ENCODE measurements at places on chromosomes 5 and 9.

- peak; percentile 77 for DNase-seq
Observed at GRCh38 chr9:128150594-128151308, 1.5 kb downstream of the LCN2 start.

- DNase-seq: peak; percentile 92
Observed at GRCh38 chr5:57776035-57776434, 293.4 kb upstream of the ACTBL2 start.

GRCh38 chr9:123659358-123659757, 270.6 kb downstream of the DENND1A start:
- no peak for DNase-seq

DNA sequence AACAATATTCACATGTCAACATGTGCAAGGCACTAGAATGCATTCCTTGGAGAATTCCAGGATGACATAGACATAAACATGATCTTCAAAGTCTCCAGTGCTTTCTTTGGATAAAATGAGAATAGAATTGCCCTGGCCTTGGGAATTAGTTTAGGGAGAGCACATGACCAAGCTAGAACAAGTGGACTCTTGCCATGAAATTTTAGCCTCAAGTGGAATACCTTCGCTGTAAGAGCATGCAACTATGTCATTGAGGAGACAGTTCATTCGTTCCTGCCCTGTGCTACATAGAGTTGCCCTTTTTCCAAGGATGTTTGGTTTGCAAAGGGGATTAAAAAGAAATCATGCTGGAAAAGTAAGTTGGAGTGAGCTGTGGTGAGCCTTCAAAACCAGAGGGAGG, 42.7 kb downstream of the ZFAND5 start:
- DNase-seq: no peak

DNA sequence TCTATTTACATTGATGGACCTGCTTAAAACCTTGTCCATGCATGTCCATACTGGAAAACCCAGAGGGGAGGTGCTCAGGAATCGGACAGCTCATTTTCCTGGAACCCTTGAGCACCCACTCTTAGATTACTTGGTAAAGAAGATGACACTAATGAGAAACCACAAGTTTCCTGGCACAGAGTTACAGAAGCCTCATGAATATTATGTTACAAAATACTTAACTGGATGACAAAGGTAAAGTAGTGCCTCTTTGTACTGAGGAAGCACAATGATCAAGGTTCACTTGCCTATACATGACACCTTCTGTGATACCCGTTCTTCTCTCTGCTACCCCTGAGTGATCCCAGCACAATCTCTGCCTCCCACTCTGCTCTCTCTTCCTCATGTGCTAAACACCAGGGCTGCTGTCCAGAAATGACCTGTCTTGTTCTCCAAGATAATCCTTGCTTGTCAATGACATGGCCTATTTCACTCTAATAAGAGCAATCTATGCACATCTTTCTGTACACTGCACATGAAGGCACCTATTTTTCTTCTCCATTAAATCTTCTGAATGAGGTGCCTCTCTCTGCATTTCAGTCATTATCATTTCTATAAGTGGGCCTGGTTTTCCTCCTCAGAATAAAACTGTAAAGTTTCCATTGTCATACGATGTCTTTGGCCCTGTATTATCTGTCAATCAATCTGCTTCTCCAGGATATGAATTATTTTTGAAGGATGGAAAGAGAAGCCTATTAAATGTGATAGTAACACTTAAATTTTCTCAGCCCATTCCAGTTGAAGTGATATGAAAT, 684.0 kb upstream of the ACO1 start:
- no peak for DNase-seq

GRCh38 chr9:127163409-127163808, 41.0 kb upstream of the ANGPTL2 start:
- DNase-seq: no peak

- no peak for DNase-seq
Observed at GRCh38 chr5:179802207-179802883, 4.3 kb downstream of the MGAT4B start.

DNA sequence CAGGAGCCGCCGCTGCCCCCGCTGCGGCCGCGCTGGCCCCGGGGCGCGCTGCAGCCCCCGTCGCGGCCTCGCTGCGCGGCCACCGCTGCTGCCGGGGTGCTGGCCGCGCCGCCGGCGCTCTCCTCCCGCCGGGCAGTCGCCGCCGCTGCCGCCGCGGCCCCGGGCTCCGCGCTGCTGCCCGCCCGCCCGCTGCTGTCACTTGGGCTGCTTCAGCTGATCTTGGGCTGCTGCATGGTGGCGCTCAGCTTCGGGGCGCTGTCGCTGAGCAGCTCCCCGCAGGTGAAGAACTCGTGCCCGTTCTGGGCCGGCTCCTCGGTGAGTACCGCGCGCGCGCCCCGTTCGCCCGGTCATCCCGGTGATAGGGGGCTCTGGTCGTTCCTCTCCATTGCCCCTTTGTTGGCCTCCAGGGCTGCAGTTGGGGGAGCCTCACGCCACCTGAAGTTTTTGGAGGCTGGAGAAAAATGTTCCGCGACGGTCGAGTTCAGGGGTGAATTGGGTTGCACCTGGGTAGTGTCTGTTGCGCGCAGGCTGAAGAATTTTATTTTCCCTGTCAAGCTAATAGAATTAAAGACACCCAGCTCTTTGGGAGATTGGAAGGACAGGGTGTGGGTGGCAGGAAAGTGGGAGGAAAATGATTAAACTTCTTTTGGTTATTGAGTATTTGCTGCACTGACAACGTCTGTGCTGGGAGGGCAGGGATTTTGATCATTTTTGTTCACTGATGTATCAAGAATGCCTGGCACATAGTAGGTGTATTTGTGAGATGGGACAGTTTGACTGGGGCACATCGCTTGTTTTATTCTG, 596 bp downstream of the ENTREP1 start:
- DNase-seq: no peak

- no peak for DNase-seq
Observed at GRCh38 chr5:172791286-172791685, 20.3 kb upstream of the DUSP1 start.

- no peak for DNase-seq
Observed at GRCh38 chr9:37998881-37999587, 70.0 kb downstream of the SHB start.

DNA sequence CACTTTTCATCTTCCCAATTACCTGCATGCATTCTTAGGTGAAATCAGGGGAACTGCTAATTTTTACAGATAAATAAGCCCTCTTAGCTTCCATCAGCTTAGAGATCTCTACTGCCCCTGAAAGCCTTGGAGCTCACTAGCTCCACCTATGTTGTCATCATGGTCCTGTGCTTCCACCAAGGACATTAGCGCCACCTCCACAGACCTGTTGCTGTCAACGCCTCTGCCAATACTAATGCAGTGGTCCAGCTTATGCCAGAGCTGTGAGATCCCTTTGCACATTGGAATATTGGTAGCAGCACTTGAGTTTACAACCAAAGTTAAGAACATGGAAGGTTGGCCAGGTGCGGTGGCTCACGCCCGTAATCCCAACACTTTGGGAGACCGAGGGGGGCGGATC, 7.7 kb upstream of the SHISAL2B start:
- DNase-seq: peak; percentile 2

- no peak for DNase-seq
Observed at GRCh38 chr9:89803403-89803802, 198.6 kb downstream of the GADD45G start.

DNA sequence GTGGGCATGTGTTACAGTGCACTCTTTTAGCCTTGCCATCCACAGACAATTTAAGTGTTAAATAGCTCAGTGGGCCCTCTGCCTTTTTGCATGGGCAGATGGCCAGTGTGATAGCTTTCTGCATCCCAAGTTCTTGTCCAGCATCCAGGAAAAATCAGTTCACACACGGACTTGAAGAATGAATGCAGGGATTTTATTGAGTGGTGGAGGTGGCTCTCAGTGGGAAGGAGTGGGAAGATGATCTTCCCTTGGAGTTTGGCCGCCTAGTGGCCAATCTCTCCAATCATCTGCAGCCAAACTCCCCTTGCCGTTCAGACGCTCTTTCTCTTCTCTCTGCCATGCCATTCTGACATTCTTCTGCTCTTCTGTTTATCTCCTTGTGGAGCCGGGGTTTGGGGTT, 322.4 kb upstream of the GRAMD2B start:
- DNase-seq: peak; percentile 22

GRCh38 chr9:35909274-35909673, at the start of gene SPAAR:
Gene SPAAR, plus strand, starts transcription at chr9:35909490. Its CDS starts 974 bp downstream, at chr9:35910464.
- DNase-seq: no peak

DNA sequence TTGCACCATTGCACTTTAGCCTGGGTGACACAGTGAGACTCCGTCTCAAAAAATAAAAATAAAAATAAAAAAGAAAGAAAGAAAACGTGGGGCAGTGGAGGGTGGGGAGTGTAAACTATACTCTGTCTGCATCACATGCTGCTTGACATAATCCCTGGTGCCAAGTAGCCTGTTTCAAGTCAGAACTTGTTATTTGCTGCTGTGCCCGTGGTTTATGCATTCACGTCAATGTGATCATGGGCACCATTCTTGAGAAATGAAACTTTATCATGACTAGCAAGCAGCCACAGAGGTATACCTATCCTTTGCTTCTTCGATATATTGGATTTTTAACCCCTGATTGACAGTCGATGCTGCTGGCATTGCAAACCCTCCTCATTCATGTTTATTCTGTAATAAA, 4.1 kb upstream of the SMU1 start:
- DNase-seq: no peak

GRCh38 chr5:23223846-23224245, 283.6 kb upstream of the PRDM9 start:
- DNase-seq: no peak

DNA sequence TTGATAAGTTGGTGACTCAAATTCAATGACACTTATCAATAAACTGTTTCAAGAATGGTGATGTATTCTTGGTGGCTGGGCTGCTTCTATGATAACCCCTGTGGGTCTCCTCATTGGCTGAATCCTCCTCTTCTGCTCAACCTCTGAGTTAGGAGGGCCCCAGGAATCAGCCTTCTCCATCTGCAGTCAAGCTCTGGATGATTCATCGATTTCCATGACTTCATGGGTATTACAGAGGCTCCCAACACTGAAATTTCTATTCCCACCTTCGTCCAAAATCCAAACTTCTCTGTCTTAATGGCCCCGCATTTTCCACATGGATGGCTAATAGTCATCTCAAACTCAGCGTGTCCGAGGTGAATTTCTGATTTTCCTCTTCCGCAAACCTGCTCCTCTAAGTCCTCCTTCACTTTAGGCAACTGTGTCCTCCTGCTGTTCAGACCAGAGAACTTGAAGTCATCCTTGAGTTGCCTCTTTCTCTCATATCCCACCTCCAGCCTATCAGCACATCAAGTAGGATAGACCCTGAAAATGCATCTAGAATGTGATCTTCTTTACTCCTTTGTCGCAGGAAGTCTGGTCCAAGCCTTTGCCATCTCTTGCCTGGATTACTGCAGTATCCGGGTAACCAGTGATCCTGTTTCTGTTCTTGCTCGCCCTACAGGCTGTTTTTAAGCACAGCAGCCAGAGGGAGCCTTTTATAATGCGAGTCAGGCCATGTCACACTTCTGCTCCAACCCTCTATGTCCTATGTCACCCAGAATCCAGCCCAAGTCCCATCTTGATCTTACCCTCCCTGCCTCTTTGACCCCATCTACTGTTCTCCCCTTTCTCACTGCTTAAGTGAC, 41.4 kb upstream of the IL7R start:
- peak; percentile 15 for DNase-seq

DNA sequence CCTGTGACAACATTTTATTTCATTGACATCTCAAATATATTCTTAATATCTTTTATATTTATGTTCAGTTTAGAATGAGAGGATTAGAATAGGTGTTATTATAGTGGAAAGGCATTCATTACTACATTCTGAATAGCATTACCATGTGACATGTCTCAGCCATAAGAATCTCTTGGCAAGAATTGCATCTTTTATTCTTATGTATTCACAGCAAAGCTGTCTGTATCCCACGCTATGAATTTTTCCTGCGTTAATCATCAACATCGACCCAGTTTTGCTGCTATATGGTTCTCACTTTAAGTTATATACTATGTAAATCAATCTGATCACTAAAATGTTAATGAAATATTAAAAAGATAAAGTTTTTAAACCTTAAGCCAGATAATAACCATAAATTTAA, 248.6 kb downstream of the TMEM232 start:
- no peak for DNase-seq

GRCh38 chr9:112751056-112751795, 666 bp downstream of the SNX30 start:
- peak; percentile 94 for DNase-seq

GRCh38 chr9:136353757-136354488, 9.6 kb downstream of the DNLZ start:
- no peak for DNase-seq

DNA sequence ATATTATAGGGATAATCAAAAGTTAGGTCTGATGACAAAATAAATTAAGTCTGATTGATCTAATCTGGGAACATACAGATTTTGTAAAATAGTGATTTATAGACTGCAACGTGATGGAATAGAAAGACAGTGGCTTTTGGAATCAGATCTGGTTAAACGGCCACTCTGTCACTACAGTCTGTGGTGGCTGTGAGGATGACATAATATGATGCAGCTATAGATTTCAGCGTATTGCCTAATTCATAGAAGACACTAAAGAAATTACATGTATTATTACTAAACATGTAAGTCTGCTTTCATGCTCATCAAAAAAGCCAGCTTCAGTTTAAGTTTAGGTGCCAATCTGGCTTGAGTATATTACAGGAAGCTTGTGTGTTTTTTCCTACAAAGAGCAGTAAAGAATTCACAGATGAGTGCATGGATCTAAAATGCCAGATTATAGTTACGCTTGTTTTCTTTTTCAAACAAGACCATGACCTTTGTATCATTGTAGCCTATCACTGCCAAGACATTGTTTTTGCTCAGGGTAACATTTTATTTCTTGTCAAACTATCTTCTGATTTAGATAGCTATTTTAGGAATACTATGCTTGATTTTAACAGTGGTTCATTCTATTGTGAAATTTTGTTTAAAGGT, 25.7 kb downstream of the CPEB4 start:
- no peak for DNase-seq

GRCh38 chr5:128762661-128763306, 202.5 kb upstream of the SLC27A6 start:
- no peak for DNase-seq

- no peak for DNase-seq
Observed at GRCh38 chr5:96517295-96517694, 84.2 kb upstream of the PCSK1 start.

GRCh38 chr5:31156631-31157160, 36.8 kb upstream of the CDH6 start:
- DNase-seq: no peak

- no peak for DNase-seq
Observed at GRCh38 chr5:116577064-116577788, 2.6 kb upstream of the SEMA6A start.

- no peak for DNase-seq
Observed at GRCh38 chr5:93623153-93623552, 40.1 kb downstream of the NR2F1 start.

GRCh38 chr9:128420060-128420650, 502 bp upstream of the CERCAM start:
- peak; percentile 84 for DNase-seq

All from NCI-H82 (cell line).